Adrenal gland (tissue), 19 donors: ENCODE measurements at places on chromosomes 16 and 17.
A peak's percentile ranks its signal among the peaks of the same experiment; 100 is the strongest.

GRCh38 chr17:32822996-32823395 lies 53.9 kb downstream of the MYO1D start:
- peak overlapping the region; percentile 65 for H3K4me3 ChIP-seq
- no peaks in the 10 kb centered on the region for H3K36me3 ChIP-seq
- DNase-seq = peak; percentile 34

DNA sequence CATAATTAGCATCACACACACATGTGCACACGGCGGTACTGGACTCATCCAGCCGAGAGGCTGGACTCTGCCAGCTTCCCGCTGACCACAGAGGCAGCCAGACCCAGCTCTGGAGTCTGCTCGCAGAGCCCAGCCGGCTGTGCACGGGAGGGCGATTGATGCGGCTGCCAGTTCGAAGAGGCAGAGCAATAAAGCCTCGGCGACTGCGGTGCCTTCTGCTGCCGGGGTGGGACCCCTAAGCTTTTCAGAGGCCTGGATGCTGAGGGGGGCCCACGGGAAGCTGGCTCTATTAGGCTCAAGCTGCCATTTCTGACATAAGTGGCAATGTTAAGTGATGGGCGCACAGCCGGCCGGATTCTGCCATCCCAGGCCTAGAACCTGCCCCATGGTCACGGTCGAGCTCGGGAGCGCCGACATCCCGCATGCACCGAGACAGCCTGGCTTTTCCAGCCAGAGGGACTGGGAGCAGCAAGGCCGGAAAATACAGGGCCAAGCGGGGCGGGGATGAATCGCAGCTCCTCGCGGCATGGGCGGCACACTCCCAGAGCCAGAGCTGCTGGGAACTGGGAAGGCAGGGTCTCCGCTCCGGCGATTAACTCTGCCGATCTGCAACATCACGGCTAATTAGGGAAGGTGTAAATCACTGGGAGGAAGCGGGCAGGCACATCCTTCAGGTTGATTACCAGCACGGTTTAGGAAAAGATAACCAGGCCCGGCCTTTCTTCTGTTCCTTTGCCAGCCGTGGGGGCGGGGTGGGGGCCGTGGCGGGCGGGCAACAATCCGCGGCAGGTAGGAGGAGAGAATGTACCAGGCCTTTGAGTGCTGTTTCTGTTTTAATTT lies 57.7 kb downstream of the TBC1D16 start:
- no peak overlapping the region for H3K27ac ChIP-seq
- H3K27me3 ChIP-seq = no peaks in the 10 kb centered on the region
- peak; percentile 62 for DNase-seq
- no peaks in the 10 kb centered on the region for H3K36me3 ChIP-seq

DNA sequence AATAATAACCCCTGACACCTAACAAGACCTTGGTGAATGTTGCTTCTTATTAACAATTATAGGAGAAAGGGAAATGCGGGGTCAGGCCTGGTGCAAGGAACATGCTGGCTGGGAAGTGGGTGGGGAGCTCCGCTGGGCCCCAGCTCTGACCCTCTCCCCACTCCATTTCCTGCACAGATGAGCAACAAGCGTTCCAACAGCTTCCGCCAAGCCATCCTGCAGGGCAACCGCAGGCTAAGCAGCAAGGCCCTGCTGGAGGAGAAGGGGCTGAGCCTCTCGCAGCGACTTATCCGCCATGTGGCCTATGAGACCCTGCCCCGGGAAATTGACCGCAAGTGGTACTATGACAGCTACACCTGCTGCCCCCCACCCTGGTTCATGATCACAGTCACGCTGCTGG lies 23.0 kb downstream of the RHBDL3 start:
- H3K27me3 ChIP-seq = no peaks in the 10 kb centered on the region
- no peaks in the 10 kb centered on the region for H3K36me3 ChIP-seq
- no peak overlapping the region for H3K27ac ChIP-seq
- DNase-seq = no peak

- H3K36me3 ChIP-seq = no peaks in the 10 kb centered on the region
- peaks cover 42% of the 10 kb centered on the region for H3K4me1 ChIP-seq
- peak overlapping the region; percentile 91 for H3K27ac ChIP-seq
- H3K4me3 ChIP-seq = no peak overlapping the region
Measured at GRCh38 chr17:76532072-76532651, 5.3 kb downstream of the CYGB start.

DNA sequence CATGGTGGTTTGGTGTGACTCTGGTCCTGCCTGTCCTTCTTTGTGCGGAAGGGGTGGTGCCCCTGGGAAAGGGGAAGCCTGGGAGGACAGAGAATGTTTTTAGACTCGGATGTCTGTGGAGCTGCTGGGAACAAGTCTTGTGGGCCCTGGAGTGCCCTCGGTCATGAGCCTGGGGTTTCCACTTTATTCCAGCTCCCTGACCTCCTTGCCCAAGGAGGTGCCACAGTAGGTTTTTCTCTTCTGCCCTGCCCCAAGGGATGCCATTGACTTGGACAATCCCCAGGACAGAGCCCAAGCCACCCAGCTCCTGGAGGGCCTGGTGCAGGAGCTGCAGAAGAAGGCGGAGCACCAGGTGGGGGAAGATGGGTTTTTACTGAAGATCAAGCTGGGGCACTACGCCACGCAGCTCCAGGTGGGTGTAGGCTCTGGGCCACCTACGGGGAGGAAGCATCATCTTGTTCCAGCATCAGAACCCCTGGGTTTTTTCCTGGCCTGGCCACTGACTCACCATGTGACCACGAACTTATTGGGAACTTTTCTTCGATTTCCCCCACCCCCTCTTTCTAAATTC lies 1.4 kb downstream of the STAT5A start:
- no peaks in the 10 kb centered on the region for H3K36me3 ChIP-seq
- DNase-seq = no peak
- peak overlapping the region; percentile 59 for H3K4me3 ChIP-seq
- no peaks in the 10 kb centered on the region for H3K27me3 ChIP-seq
- peak overlapping the region; percentile 89 for H3K27ac ChIP-seq

DNA sequence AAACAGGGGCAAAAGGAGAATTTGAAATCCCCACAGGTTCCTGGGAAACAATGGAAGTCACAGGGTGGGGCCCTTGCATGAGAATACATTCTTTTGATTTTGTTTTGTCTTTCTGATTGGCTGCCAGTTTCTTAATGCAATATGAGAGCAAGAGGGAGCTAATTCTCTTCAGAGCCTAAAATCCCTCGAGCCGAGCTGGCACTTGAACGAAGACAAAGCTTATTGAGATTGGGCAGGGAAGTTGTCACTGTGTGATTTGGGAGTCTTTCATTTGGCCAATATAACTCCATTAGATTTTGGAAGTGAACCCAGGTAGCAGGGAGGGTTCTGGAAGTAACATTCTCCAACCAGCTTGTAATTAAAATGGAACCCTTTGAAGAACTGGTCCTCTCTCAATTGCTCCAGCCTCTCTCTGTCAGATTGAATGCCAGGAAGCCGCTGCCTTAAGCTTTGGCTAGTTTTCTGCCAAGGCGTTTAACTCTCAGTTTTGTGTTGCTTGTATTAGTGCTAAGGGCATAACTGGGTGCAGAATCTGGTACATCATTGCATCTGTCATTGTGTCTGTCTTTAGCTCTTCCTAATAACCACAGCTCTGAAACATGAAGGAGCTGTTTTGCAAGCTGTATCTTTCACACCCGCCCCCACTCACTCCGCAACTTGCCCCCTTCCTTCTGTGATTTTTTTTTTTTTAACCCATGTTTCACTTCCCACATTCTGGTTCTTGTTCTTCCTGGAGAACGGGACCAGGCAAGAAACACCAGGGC lies 272.0 kb downstream of the MAF start:
- no peaks in the 10 kb centered on the region for H3K27me3 ChIP-seq
- H3K4me1 ChIP-seq = no peaks in the 10 kb centered on the region
- DNase-seq = peak; percentile 23

GRCh38 chr17:15882777-15883176 lies 62.2 kb upstream of the ADORA2B start:
- peaks cover 29% of the 10 kb centered on the region for H3K4me1 ChIP-seq
- no peaks in the 10 kb centered on the region for H3K36me3 ChIP-seq
- no peaks in the 10 kb centered on the region for H3K27me3 ChIP-seq

DNA sequence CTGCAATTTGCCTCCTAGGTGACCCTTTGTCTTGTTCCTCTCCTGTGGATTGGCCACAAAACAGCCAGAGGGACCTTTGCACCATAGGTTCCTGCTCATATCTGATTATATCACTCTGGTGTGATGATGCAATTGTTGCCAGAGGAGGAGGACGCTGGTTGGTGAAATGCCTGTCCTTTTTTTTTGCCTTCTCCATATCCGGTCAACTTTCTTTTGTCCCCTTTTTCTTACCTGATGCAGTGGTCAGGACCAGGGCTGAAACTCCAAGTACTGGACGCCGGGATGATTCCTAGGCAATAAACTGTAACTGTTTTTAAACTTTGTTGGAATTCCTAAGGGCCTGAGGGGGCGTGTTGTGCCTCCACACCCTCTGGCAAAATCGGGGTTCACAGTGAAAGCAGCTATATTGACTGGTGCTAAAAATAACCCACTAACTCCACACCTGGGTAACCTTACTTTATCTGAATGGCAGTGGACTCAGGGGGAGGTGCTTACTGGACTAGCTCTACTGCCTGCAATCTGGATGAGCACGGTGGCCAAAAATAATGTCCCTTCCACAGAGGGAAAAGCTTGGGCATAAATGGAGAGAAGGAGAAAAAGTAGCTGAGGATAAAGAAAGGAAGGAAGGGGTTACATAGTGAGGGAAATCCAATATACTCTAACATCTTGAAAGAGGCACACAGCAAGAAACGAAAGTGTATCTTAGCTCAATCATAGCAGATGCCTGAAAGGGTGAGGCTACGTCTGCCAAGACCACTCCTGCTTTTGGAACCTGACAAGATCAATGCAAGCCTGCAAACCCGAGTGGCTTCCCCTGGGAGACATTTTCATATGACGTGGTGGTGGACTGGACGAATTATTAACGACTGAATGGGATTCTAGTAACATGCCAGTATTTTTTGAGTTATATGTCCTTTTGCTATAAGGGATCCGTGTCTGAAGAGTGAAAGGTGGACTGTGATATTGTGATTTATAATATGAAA lies 28.4 kb upstream of the ZNF423 start:
- H3K4me1 ChIP-seq = no peaks in the 10 kb centered on the region
- no peaks in the 10 kb centered on the region for H3K27me3 ChIP-seq
- no peak for DNase-seq
- H3K36me3 ChIP-seq = no peaks in the 10 kb centered on the region
- H3K27ac ChIP-seq = no peak overlapping the region

DNA sequence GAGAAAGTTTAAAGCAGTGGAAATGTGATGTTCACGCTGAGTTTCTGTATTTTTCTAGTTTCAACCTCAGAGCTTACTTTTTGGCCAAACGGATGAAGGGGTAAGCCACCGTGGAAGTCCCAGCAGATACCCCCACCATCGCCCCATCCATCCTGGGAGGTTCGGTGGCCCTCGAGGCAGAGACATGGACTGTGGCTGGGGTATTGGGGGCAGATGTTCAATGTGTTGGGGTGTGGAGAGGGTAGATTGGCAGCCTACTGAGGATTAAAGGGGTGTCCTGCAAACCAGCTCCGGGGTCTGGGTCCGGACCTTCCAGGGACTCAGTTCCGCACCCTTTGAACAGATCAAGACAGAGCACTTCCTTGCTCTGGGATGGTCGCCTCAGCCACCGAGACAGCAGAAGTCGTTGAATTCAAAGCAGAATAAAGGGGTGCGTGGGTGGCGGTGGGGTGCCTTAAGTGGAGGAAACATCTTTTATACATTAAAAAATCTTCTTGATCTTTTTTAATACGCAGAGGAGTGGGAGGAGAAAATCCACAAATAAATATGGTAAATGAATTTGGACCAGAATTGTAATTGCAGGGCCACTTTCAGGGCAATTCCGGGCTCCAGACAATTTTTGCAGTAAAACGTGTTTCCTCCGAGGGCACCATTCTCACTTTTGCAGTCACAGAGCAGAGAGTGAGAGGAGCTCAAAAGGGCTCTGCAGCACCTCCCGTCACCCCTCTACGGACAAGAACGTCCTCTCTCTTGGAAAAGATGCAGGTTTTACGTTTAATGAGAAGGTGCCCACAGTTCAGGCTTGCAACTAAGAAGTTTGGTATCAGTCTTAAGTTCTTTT lies 8.2 kb upstream of the CBX8 start:
- DNase-seq = no peak
- H3K4me3 ChIP-seq = no peak overlapping the region
- no peaks in the 10 kb centered on the region for H3K36me3 ChIP-seq
- H3K27ac ChIP-seq = no peak overlapping the region
- H3K4me1 ChIP-seq = no peaks in the 10 kb centered on the region

GRCh38 chr17:32520737-32521404 lies 34.1 kb downstream of the CDK5R1 start:
- H3K27me3 ChIP-seq = no peaks in the 10 kb centered on the region
- H3K4me3 ChIP-seq = no peak overlapping the region
- peaks cover 19% of the 10 kb centered on the region for H3K4me1 ChIP-seq
- H3K36me3 ChIP-seq = no peaks in the 10 kb centered on the region

GRCh38 chr17:10216213-10216938 lies 18.0 kb upstream of the GAS7 start:
- DNase-seq = no peak
- no peak overlapping the region for H3K4me3 ChIP-seq
- H3K27ac ChIP-seq = no peak overlapping the region
- H3K27me3 ChIP-seq = no peaks in the 10 kb centered on the region
- H3K4me1 ChIP-seq = no peaks in the 10 kb centered on the region
- H3K36me3 ChIP-seq = no peaks in the 10 kb centered on the region

- no peaks in the 10 kb centered on the region for H3K36me3 ChIP-seq
- H3K27me3 ChIP-seq = no peaks in the 10 kb centered on the region
- no peak for DNase-seq
- H3K27ac ChIP-seq = no peak overlapping the region
- no peaks in the 10 kb centered on the region for H3K4me1 ChIP-seq
- H3K4me3 ChIP-seq = no peak overlapping the region
Measured at GRCh38 chr16:50771366-50771765, 29.5 kb downstream of the CYLD start.

- no peaks in the 10 kb centered on the region for H3K4me1 ChIP-seq
- no peaks in the 10 kb centered on the region for H3K27me3 ChIP-seq
- no peaks in the 10 kb centered on the region for H3K36me3 ChIP-seq
- H3K27ac ChIP-seq = no peak overlapping the region
- H3K4me3 ChIP-seq = no peak overlapping the region
Measured at GRCh38 chr17:65936013-65936412, 255.9 kb downstream of the CEP112 start.

DNA sequence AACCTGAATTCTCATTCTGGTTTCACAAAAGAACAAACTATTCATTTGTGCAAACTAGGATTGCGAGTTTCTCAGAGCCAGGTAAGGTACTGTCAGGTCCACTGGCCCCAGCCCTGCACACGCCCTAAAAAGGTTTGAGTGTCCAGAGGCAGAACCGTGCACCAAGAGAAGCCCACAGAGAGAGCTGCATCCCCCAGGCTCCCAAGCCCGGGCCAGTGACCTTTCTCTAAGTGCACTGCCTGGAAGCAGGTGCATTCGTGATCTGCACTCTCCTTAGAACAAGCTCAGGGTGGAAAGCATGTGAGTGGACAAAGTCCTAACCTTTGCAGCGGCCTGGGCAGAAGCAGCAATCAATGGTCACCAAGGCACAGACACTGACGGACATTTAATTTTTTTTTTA lies 26.8 kb downstream of the MEAK7 start:
- no peak overlapping the region for H3K27ac ChIP-seq
- DNase-seq = peak; percentile 37
- no peaks in the 10 kb centered on the region for H3K4me1 ChIP-seq
- no peaks in the 10 kb centered on the region for H3K36me3 ChIP-seq
- no peaks in the 10 kb centered on the region for H3K27me3 ChIP-seq
- H3K4me3 ChIP-seq = no peak overlapping the region
